BJ (cell line): ENCODE measurements at places on chromosomes 7 and 10.

DNA sequence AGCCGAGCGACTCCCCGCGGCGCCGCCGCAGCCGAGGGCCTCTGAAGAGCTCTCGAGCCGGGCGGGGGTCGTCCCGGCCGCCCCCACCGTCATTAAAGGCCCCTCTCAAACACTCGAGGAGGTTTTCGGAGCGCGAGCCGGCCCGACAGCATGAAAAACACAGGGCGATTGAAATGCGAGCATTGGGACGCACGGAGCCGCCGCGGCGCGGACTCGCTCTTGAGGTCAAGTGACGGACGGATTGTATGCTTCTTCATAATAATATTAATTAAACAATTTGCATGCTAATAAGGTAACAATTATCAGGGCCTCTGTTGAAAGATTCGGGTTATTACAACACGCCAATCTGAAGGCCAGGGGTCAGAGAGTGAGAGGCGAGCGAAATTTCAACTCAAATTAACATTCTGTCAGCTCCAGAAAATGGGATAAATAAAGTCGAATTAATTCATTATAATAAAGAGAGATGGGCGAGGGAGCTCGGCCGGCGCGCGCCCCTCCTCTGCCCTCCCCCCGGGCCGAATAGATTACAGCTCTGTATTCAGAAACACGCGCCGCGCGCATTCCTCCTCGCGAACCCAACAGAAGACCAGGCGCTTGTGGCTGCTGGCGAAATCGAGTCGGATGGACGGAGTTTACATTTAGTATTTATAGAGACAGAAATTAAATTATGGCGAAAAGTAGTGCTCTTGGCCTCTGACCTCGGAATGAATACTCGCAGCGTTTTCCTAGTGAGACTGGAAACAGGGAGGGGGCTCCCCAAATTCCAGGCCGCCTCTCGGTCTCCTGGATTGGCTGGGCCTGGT lies 2.1 kb upstream of the UNCX start:
- no peak for DNase-seq

DNA sequence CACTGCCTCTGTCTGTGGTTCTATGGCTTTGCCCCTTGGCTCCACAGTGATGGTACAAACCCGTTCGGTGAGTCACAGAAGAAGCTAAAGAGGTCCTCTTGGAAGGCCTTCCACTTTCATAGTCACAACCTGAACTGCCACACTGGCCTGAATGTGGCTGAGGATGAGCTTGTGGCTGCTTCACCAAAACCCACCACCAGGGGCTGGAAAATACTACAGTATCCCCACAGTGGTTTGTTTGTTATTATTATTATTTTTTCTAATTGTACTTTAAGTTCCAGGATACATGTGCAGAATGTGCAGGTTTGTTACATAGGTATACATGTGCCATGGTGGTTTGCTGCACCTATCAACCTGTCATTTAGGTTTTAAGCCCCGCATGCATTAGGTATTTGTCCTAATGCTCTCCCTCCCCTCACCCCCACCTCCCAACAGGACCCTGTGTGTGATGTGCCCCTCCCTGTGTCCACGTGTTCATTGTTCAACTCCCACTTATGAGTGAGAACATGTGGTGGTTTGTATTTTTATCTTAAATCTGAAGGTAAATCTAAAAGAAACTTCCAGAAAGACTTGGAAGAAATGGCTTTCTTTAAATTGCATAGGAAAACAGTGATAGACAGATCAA lies 160.8 kb upstream of the NPSR1 start:
- DNase-seq, result no peak

DNA sequence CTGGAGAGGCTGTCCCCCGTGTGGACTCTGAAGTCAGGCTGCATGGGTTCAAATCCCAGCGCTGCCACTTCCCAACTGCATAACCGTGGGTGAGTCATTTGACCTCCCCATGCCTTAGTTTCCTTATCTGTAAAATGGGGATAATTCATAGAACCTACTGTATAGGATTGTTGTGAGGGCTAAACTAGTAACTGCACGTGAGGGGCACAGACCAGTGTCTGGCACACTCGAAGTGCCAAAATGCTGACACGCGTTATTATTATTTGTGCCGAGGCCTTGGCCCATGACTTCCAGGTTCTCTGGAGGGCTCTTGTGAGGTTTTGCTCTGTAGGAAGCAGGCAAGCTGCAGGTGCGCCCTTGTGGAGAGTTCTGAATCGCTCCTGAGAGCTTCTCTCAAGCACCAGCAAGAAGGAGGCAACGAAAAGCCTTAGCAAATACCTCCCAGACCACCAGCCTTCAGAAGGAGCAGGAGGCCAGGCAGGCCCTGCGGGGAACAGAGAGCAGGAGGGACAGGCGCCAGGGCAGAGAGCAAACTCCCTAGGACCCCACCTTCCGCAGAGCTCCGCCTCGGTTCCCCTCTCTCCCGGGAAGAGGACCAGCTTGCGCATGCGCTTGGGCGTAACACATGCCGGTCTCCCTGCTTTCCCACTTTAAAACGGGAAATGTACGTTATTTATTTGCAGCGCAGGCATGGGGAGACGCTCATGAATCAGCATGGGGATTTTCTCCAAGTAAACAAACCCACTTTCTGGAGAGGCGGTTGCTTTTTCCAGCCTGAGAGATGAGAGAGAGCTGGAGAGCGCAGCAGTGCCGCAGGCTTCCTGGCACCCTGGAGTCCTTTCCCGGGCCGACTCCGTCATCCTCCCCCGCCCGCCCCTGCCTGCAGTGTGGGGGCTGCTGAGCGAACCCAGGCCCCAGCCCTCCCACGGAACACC lies 39.6 kb downstream of the SORCS3 start:
- DNase-seq, result no peak

GRCh38 chr10:37680716-37681616 lies 176.4 kb downstream of the ZNF248 start:
- no peak for DNase-seq

DNA sequence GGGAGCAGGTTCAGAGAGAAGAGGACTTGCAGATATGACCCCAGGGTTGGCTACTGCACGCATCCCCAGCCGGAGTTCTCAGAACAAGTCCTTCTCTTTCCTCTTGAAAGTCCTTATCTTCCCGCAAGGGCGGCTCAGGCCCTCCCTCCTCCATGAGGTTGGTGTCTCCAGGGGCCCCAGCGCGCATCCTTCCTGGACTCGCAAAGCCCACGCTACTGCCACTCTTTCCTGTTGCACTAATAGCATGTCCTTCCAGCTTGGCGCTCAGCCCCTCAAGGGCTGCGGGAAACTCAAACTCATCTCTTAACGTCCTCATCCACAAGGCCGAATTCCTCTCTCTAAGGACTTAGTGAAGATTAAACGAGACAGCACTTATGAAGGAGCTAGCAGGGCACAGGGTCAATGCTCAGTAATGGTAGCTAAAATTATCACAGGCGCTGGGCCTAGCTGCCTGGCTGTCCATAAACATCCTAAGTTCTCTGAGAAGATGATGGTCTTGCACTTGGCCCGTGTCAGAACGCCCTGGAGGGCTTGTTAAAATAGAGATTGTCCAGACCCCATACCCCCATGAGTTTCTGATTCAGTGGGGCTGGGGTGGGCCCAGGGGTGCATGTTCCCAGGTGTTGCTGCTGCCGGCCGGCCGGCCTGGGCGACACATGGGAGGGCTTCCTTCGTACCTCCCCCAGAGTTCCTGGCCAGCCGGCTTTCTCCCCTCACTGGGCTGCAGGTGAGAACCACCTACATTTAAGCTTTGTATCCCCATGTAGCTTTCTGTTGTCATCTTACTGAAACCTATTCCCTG lies 261.4 kb downstream of the COBL start:
- no peak for DNase-seq
